IMR-90 (cell line): ENCODE measurements at places on chromosomes 5 and 9. TPM values are rescaled to one million over a fixed set of nuclear protein-coding genes. Genes with fewer than 3 reads are reported as not detected.

Gene PCDHGA4
- total RNA-seq: 5.0 and 5.4 TPM in 2 replicates

Gene PROP1
- total RNA-seq: not detected in 2 replicates

Gene SPATA31E1
- not detected in 2 replicates for total RNA-seq

Gene SFXN1
- 342 and 410 TPM in 2 replicates for total RNA-seq

Gene IFNB1
- total RNA-seq: not detected in 2 replicates

DNA sequence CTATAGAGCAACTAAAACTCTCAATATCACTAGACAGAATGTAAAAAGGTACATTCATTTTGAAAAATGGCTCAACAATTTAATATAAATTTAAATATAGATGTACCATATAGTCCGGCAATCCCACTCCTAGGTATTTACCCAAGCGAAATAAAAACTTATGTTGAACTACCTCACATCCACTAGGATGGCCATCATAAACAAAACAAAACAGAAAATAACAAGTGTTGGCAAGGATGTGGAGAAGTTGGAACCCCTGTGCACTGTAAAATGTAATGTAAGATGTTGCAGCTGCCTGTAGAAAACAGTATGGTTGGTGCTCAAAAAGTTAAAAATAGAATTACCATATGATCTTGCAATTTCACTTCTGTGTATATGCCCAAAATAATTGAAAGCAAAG lies 36.9 kb upstream of the SELENOP start:
- DNase-seq: no peak

- DNase-seq: no peak
Observed at GRCh38 chr9:83724436-83724835, 16.7 kb upstream of the UBQLN1 start.

- peak; percentile 83 for DNase-seq
Observed at GRCh38 chr5:123157791-123158581, 68.9 kb downstream of the PRDM6 start.

DNA sequence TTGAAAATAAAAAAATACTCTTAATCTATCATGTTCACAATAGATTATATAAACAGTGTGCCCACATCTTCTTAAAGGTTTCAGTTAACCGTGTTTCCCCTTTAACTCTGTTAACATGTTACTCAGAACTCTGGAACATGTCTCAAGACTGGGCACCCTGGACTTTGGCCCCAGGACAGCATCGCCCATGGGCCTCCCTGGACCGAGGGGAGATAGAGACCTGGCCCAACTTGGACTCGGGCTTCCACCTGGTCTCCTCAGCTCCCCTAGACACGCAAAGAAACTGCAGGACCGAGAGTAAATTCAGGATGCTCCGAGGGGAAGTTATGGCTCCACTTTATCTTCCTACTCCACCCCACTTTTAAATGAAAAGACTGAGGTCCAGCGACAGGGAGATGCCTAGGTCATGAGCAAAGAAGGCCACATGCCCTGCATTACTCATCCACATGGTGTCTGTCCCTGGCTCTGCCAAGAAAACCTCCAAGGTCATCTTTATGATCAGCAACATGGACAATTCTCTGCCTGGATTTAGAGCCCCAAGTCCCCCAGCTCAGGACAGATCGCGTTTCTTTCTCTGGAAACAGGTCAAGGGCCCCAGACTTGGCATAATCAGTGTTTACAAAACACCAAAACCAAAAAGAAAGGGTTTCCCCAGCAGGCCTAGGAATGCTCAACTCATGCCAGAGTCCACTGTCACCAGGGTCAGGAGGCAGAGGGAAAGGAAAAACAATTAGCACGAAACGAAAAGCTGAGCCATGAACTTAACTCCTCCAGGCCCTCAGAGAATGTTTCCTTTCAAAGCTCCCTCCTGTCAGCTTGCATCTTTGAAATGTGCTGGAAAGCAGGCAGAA lies 17.4 kb downstream of the GPX3 start:
- peak; percentile 75 for DNase-seq

GRCh38 chr5:144202726-144203125 lies 32.1 kb downstream of the KCTD16 start:
- no peak for DNase-seq

GRCh38 chr9:27771803-27772545 lies 198.7 kb upstream of the C9orf72 start:
- no peak for DNase-seq

DNA sequence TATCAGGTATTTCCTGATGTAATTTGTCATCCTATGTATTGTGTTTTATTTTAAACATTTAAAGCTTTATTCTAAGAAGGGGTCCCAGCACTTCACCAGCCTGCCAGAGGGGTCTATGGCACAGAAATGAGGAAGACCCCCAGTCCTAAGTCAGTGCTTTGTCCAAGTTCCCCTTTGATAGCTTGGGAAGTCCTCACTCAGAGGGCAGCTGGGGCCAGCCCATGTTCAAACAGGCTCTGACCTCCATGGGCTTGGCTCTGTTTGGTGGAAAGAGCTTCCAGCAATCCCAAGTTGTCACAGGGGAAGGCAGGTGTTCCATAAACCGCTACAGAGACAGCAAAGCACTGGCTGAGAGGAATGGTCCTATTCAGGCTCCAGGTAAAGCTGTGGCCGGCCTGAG lies 26.6 kb upstream of the AKNA start:
- DNase-seq: no peak

DNA sequence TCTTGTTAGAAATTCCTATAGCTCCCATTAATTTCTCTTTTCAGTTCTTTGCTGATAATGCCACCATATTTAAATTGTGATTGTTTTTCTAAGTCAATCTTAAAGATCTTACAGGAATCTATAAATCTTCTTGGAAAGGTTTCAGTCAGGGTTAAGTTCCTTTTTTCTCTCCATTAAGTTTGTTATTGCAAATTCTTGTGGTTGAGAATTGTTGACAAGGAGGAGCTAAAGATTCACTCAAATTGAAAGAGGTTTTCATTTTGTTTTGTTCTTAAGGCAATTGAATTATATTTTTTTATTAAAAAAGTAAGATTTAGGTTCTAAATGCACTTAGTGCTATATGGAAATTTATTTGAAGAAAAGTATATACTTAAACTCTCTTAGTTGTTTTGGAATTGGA lies 213.4 kb downstream of the PRR16 start:
- DNase-seq: peak; percentile 21

- peak; percentile 39 for DNase-seq
Observed at GRCh38 chr5:53010814-53011213, 21.7 kb downstream of the ITGA2 start.
